ENCODE measurements at places on chromosomes 6 and 20.

DNA sequence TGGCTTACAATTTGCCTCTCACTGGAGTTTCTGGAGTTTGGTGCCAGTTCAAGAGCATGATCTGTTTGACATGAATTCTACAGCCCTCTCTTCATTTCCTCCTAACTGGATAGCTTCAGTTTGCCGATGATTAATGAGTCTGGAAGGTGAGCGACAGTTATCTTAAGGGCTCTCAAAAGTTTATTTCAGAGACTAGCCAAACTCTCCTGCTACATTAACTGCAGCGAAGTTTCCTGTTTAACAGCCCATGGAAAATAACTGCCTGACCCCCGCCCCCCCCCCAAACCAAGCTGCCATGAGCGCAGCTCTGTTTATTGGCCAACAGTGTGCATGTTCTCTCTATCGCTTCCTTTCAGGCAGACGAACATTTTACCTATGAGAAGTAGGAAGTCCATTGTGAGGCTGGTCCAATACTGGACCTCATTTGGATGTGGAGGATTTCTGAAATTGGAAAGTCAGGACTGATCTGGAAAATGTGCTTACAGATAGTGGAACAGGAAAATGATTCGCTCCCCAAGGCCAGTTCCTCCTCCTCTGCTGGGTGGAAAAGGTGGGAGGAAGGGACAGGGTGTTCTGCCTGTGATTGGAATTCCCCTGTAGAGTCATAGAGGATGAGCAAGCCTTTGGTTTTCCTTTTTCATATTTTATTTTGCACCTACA is 522.2 kb upstream of the JAG1 start:
- DNase-seq, result no peak

GRCh38 chr20:47699818-47700217 is 85.5 kb downstream of the SULF2 start:
- no peak for DNase-seq

DNA sequence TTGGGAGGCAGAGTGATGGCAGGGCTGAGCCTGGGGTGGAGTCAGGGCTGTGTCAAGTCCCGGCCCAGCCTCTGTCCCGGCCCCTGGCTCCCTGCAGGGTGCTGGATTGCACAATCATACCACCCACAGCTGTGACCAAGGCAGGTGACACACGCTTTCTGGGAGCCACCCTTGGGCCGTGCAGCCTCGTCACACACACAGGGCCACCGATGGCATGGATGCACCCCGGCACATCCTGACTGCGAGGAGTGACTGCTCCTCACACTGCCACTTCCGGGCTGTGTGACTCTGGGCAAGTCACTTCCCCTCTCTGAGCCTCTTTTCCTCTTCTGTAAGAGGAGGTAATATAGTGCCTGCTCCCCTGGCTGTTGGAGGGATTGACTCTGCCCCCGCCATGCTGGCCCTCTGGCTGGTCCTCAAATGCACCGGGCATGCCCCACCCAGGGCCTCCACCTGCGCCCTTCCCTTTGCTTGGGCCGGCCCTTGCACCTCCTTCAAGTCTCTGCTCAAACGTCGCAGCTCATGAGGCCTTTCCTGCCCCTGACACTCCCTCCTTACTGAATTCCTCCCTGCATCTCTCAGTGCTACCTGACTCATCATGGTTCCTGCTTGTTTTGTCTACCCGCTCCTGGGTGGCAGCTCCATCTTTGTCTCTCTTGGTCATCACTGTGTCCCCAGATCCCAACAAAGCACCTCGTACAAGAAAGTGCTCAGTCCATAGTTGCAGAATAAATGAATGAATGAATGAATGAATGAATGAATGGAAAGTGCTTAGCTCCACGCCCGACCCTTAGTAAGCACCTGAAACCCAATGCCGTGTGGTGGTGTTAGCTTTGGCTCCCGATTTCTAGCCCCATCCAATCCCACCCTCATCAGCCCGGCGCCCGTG is 93.5 kb downstream of the CEBPB start:
- DNase-seq, result peak; percentile 35

DNA sequence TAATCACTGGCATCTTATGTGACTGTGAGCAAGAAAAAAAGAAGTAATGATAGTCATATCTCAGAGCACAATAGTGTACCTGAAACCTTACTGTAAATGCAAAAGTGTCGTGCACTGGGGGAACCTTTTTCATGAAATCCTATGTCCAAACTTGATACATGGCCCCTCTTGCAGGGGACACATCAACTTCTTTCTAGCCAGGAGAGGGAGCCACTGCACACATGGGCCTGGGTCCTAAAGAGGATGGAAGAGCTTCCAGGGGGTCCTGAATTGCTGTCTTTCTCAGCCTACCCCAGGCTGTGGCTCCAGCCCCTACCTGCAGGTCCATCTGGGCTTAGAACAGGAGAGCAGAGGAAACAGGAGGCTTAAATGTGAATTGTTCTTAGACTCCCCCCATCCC is 165.7 kb downstream of the SOD2 start:
- no peak for DNase-seq

DNA sequence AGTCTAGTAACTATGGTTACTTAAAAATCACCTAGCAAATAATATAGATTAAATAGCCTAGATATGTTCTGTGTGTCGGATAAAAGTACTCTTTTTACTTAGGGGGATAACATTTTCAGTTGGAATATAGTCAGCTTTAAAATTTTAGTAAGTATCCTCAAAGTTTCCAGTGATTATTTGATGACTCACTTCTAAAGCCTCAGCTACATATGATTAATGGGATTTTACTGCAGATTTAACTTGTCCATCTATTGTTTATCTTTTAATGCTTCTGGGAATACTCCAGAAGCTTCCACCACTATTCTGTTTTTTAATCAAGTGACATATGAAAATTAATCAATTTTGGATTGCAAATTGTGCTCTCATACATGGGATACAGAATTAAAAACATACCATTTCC is 8.7 kb upstream of the TENT5A start:
- no peak for DNase-seq

- no peak for DNase-seq
These were observed 126.2 kb downstream of the LINC00237 start for GRCh38 chr20:20979934-20980333.

DNA sequence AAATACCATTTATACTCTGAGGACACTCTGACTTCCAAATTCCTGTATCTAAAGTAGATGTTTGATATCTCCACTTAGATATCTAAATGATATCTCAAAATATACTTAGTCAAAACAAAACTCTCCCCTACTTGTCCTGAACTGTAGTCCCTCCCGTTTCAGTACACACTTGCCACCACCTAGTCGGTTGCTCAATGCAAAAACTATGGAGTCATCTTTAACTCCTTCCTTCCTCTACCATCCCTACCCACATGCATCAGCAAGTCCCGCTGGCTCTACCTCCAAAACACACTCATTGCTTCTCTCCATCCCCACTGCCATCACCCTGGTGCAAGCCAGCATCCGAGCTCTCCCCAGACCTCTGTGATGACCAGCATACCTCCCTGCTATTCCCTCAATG is 13.2 kb downstream of the STX7 start:
- DNase-seq, result no peak

- no peak for DNase-seq
These were observed 12.4 kb downstream of the PEDS1 start for GRCh38 chr20:50141018-50141675.

DNA sequence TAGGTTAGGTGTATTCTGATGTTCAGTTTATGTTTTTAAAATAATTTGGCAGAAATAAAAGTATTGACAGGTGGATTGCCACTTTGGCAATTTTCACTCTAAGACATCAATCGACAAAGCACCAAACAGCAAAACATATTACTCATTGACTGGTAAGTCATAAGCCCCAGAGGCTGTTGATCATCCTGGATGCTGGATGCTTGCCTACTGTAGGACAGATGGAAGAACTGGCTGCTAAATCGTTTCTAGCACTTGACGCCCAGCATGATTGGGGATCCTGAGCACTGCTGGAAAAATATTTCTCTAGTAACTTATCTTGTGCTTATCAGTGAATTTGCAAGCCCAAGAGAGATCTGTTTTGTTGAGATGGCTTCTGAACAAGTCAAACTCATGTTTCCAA is 1001.9 kb upstream of the FLRT3 start:
- no peak for DNase-seq

- DNase-seq, result no peak
These were observed 295.2 kb downstream of the PTPRT start for GRCh38 chr20:42894483-42894882.

- no peak for DNase-seq
These were observed 153.6 kb upstream of the QKI start for GRCh38 chr6:163260911-163261310.

GRCh38 chr6:7917729-7918128 is 7.1 kb upstream of the TXNDC5 start:
- DNase-seq, result no peak

DNA sequence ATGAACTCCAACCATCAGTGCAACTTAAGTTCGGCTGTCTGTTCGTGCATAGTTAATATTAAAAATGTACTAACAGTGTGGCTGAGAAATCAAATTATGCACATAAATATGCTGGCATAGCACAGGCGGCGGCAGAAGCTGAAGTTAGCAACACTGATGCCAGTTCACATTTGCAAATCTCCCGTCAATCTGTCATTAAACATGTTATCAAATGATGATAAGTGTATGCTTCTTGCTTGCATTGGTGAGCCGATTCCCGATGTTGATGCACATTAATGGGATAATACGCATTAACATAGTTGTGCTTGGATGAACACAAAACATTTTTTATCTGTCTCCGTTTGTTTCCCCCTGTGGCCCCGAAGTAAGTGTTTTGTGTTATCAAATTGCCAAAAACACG is 309.4 kb downstream of the ZNF217 start:
- DNase-seq, result no peak

GRCh38 chr6:100289285-100289684 is 175.4 kb downstream of the SIM1 start:
- no peak for DNase-seq

GRCh38 chr6:40894962-40895799 is 143.8 kb downstream of the UNC5CL start:
- DNase-seq, result no peak

- no peak for DNase-seq
These were observed 49.1 kb downstream of the MAP3K7 start for GRCh38 chr6:90537723-90538258.

GRCh38 chr6:162100096-162100495 is 627.5 kb downstream of the PRKN start:
- no peak for DNase-seq

DNA sequence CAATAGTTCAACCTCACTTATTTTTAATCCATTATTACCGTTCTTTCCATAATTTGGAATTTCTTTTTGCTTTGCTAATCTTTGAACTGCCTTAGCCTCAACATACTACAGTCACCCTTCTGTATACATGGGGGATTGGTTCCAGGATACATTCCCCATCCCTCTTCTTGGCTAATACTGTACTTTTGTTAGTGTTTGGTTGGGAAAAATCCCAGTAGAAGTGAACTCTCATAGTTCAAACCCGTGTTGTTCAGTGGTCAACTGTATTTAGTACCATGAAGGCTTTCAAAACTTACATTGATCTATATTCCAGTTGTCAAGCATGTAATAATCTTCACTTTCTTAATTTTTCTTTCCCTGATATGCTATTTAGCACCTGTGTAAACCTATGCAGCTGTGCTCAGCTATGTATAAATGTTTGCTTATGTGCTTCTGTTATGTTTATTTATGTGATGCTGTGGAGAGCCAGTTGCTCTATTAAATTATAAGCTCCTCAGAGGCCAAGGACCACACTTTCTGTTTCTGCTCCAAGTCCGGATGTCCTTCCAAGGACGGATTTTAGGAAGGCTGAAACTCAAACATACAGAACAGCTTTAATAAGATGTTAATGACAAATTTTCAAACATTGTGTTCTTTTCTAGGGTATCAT is 33.3 kb upstream of the LAMA4 start:
- no peak for DNase-seq

- DNase-seq, result no peak
These were observed 525.2 kb downstream of the PKHD1 start for GRCh38 chr6:51562198-51562597.

DNA sequence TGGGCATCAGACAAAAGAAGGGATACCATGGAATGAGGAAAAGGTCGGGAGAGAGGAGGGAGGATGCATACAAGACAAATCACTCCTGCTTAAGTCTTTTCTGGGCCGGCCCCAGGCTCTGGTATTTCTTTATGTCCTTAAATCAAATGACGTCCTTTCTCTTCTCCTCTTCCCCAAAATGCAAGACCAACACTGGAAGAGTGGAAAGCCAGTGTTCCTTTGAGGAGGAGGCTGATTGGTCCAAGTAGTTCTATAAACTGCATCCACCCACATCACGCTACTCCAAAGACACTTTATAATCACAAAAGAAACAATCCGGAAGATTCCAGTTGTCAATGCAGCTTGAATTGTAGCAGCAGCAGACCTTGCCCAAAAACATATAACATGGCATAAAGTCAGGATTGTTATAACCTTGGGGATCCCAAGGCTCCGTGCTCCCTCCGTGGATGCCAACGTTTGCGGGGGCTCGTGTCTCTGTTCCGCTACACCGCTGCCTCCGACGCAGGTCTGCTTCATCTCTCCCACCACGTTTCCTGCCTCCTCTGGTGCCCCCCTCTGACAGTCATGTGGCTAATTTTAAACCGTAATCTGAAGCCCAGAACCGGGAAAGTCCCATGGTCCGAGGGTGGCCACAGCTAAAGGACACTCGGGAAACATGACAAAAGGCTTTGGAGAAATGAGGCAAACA is 47.1 kb downstream of the MCUR1 start:
- no peak for DNase-seq

DNA sequence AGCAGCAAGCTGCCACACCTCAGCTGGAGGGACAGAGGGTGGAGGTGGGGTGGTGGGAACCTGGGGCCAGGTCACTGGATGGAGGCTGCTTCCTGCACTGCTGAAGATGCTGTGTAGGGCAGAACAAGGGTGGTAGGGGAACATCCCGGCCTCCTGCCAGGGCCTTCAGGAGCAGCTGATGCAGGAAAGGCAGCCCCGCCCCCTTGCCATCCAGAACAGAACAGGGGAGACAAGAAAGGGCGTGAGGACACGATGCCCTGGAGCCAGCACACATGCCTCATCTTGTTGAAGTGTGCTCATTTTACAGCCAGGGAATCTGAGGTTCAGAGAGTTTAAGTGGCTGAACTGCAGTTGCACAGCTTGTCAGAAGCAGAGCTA is 43.1 kb upstream of the PHACTR3 start:
- DNase-seq, result no peak

GRCh38 chr6:142953373-142954273 is 8.6 kb upstream of the HIVEP2 start:
- no peak for DNase-seq

DNA sequence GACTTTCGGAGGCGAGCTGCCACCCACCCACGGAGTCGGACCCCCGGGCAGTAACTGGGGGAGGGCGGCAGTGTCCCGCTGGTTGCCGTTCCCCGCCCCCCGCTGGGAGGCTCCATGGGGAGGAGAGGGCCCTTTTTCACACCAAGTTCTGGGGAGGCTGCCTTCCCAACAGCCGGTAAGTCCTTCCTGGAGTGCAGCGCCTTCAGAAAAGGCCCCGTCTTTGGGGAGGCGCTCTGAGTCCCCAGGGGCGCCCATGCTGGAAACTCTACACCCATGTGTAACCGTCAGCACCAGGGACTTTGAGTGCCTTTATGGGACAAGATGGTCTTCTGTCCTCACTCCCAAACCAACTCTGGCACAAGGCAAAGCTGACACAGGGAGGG is 430 bp upstream of the SOX18 start:
- DNase-seq, result no peak

- no peak for DNase-seq
These were observed 209.8 kb downstream of the ATXN1 start for GRCh38 chr6:16551466-16551865.
